ENCODE measurements at places on chromosomes 12 and 14.

- DNase-seq, result no peak
Observed at GRCh38 chr14:20617138-20618003, 24.1 kb downstream of the OR6S1 start.

GRCh38 chr12:124512667-124513296, 54.6 kb downstream of the NCOR2 start:
- peak; percentile 42 for DNase-seq

DNA sequence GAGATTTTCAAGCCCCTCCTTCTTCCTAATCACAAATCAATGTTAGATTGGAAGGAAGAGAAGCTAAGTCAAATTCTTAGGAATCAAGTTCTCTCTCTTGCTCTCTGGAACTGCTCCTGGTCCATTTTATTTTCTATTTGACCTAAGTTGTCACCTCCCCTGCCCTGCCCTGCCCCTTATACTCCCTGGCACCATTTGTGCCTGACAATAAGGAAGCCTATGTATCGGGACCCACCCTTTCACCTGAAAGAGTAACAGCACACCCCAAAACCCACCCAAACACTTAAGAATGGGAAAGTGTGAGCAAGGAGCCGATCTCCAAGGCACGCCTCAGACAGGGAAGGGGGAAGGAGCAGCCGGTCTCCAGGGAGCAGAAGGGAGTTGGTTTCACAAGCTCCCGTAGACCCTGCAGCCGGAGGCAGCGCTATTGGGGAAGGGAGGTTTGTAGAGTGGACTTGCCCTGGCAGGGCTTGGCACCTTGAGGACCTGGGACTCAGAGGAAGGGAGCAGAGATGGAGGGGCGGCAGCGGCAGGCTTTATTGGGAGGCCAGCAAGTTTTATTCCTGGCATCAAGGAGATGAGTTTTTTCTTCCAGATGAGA, 1.6 kb downstream of the LRRC74A start:
- DNase-seq, result no peak

GRCh38 chr12:94704452-94705306, 54.3 kb upstream of the TMCC3 start:
- DNase-seq, result no peak

DNA sequence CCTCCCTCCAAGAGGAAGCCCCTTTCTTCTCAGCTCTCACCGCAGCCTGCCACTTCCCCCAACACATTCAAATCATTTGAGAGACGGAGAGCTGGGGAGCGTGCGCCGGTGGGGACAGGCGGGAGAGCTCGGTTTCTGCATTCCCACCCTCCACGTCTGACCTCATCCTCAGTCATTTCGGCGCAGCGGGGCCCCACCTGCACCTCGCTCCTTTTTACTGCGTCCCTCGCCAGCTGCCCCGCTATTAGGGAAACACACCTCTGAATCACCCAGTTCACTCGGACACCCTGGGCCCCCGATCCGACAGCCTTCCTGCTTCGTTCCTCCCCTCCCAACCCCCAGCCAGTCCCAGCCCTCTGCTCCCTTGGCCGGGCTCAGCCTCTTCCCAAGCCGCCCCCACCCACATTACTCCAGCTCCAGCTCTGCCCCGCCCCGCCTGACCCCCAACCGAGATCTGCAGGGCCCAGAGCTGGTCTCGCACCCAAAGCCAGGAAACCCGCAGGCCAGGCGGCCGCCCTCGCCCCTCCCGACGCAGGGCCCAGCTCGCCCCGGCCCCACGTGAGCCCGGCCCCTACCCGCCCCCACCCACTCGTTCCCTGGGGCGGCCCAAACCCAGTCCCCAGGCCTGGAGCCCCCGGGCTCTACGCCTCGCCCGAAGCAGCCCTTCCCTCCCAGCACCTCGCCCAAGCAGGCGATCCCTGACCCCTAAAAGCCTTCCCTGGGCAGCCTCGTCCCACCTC, 783 bp downstream of the CORO1C start:
- DNase-seq, result peak; percentile 72

GRCh38 chr12:5746917-5747316, 198.1 kb downstream of the ANO2 start:
- DNase-seq, result no peak

DNA sequence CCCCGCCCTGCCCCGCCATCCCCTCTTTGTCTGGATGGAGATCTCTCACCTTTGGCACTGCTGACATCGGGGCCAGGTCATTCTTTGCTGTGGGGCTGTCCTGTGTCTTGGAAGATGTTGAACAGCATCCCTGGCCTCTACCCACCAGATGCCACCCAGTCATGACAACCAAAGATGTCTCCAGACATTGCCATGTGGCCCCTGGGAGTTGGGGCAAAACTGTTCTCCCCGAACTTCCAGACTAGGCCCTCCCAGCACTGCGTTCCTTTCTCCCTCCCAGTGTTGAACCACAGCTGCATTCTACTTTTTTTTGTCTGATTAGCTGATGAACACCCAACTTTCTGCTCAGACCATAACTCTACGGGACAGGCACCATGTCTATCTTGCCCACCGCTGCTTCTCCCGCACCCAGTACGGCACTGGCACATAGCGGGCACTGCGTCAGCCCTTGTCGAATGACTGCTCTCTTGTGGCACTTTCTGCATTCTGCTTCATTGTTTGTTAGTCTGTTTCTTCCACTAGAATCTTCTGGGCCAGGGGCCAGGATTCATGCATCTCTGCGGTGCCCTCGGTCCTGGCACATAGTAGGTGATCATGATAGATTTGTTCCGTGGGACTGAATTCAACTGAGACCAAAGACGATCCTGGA, 13.1 kb upstream of the MYL2 start:
- DNase-seq, result no peak

All from NCI-H748 treated with DMSO at 0.1 percent for 48 hours (cell line).